Activated T-cell treated with anti-CD3 and anti-CD28 coated beads for 4 hours (primary cell): ENCODE measurements at places on chromosomes 16 and 17.
A peak's percentile ranks its signal among the peaks of the same experiment; 100 is the strongest.

- no peak for DNase-seq
Observed at GRCh38 chr16:48182979-48183537, 27.3 kb upstream of the ABCC12 start.

DNA sequence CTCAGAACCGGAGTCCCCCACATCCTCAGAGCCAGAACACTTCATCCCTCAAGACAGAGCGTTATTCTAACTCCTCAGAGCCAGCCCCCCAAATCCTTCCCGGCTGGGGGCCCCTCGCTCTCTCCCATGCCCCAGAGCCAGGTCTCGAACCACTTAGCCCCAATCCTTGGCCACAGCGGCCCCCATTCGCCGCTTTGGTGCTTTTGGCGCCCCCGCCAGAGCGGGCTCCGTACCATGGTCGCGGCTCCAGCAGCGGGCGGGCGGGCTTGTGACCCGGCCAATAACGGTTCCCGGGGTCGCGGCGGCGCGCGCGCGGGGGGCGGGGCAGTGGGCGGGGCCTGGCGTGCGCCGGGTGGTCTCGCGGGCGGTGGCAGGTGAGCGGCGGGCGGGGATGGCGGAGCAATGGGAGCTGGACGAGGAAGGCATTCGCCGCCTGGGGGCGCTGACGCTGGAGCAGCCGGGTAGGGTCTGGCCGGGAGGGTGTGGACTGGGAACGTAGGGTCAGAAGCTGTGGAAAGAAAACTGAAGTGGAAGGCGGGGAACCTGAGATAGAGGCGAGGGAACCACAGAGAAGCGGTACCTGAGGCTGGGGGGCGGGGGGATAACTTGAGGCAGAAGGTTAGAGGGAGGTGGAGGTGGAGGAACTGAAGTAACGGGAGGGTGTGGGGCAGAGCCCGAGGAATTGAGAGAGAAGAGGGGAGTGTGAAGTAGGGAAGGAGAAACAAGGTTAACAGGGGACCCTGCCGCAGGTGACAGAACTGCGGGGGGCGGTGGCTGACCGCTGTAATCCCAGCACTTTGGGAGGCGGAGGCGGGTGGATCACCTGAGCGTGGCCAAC is at the start of the genes KCTD19 and LRRC36:
TSS of gene KCTD19 (minus strand) at position 270 of the 838 bp plus-strand sequence. CDS start at position 236, 34 bp downstream.
TSS of gene LRRC36 (plus strand) at position 344 of the 838 bp plus-strand sequence. CDS start at position 392, 48 bp downstream.
- peak; percentile 27 for DNase-seq

DNA sequence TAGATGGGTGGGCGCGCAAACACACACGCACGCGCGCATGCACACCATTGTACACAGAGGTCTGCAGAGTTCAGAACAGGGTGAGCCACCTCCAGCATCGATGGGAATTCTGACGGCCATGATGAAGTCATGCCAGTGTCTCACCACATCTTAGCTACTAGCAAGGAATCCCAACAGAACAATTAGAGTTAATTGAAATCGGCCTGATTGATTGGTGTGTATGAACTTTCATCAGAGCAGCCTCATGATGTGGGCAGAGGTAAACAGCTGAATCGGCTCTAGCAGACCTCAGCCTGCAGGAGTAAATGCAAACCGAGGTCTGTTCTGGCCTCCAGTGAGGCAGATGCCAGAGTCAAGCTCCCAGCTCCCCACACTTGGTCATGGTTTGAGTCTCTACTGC is 200.6 kb downstream of the CBLN1 start:
- no peak for DNase-seq

GRCh38 chr17:1651559-1651844 is 1.8 kb upstream of the RILP start:
- no peak for DNase-seq

GRCh38 chr17:48261297-48261880 is 153.8 kb downstream of the SNX11 start:
- no peak for DNase-seq

DNA sequence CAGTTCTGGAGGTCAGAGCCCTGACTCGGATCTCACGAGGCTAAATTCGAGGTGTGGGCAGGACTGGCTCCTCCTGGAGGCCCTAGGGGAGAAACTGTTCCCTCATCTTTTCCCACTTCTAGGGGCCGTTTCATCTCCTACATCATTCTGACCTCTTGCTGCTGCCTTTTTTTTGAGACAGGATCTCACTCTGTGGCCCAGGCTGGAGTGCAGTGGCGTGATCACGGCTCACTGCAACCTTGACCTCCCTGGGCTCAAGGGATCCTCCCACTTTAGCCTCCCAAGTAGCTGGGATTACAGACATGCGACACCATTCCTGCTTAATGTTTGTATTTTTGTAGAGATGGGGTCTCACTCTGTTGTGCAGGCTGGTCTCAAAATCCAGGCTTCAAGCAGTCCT is 244.1 kb upstream of the GSE1 start:
- no peak for DNase-seq

DNA sequence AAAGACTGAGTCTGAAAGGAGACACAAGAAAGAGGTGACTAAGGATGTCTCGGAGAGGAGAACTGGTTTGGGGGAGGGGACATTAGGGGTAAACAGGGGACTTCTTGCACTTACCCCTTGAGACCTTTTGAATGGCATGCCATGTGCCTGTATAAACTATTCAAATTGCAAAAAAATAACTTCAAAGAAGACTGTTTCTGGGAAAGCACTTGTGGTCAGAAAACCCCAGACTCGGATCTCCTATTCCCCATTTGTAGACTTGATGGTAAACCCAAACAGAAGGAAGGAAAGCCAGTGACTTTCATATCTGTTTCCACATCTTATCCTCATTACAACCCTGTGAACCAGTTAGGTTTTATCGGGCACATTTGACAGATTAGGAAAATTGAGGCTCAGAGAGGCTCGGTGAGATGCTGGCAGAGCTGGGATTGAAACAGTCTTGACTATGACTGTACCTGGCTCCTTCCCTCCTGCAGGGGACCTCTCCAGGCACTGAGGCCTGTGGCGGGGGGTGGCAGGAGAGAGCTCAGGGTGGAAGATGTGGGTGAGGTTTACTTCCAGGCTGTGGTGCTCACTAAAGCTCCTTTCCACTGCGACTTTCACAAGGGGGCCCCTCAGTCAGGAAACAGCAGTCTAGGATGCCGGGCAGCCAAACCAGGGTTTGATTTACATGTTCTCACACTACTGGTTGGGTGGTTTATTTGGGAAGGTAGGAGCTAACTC is 30.5 kb upstream of the PLCG2 start:
- no peak for DNase-seq

GRCh38 chr17:6548578-6549330 is 7.6 kb downstream of the PITPNM3 start:
- no peak for DNase-seq

DNA sequence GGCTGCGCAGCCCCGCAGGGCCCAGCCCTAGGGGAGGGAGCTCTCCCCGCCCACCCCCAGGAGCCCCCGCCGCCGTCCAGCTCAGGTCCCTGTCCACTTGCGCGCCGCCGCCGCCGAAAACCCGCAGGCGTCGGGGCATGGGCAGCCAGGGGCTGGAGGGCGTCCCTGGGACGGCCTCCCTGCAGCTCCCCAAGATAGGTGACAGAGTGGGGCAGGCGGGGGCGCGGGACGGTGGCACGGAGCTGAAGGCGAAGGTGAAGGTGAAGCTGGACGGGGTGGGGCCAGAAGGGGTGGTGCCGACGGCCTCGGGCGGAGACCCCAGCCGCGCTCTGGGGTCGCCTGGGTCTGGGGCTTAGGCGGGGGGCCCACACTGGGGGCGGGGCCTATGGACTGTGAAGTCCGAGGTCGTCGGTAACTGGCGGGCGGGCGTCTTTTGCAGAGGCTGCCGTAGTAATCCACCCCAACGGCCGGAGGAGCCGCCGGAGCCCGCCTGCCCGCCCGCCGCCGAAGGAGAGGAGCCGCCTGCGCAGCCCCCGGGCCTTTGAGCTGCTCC is 27.2 kb downstream of the SREBF1 start:
- DNase-seq, result no peak

- no peak for DNase-seq
Observed at GRCh38 chr17:32807577-32807976, 69.3 kb downstream of the MYO1D start.

DNA sequence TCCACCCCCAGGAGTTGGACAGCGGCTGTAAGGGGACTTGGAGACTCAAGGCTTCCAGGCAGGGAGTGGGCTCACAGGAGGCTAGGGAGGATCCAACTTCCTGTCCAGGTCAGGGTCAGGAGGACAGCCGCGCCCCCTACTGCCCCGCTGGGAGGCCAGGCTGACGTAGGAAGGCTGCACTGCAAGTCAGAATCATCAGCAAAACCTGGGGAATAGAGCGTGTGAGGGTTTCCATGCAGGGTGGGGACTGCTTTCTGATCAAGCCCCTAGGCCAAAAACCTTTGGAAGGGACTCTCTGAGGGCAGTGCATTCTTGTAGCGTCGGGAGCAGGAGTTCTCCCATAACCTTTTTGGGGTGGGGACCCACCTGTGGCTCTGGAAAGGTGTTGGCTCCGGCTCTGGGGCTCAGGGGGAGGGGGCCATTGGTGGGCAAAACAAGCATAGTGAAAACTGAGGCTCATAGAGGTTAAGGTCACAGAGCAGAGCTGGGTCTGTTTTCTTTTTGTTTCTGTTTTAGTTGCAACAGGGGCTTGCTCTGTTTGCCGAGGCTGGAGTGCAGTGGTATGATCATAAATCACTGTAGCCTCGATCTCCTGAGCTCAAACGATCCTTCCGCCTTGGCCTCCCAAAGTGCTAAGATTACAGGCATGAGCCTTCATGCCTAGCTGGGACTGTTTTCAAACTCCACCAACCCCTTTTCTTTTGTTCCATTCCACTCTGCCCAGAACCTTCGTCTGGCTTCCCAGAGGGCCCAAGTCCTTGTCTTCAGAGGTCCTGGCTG is 22.1 kb downstream of the RAI1 start:
- no peak for DNase-seq

GRCh38 chr17:4739122-4740024 is at the start of the genes CXCL16 and ZMYND15:
Gene CXCL16 (minus strand): TSS chr17:4739928. CDS start chr17:4739339, 589 bp downstream.
Gene ZMYND15 (plus strand): TSS chr17:4739833. CDS start chr17:4740549, 716 bp downstream.
- DNase-seq, result peak; percentile 46

- no peak for DNase-seq
Observed at GRCh38 chr17:10754109-10754508, 24.3 kb upstream of the TMEM220 start.

DNA sequence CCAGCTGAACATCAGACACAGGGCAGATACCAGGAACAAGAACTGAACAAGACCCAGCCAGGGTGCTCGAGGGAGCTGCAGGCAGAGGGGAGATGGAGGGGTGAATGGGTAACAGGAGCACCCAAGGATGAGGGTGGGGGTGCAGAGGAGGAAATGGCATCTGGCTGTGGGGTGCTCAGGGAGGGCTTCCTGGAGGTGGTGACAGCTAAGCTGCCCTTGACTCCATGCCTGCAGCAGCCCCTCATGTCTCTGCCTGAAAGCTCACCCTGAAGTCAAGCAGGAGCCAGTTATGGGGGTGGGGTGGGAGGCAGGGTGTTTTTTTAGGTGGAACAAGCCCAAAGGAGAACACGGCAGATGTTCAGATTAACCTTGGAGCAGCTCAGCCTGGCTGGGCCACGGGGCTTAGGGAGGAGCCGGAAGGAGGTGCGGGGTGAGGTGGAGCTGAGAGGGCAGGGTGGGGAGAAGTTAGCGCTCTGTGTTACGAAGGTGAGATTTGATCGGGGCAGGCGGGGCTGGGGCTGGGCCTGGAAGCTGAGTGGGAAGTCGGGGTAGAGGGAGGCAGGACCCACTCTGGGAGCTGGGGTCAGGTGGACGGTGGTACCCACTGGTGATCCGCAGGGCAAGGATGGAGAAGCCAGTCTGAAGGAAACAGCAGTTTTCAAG is 143.0 kb downstream of the ENGASE start:
- DNase-seq, result no peak

- no peak for DNase-seq
Observed at GRCh38 chr17:7589891-7590691, at the start of gene SOX15. Gene SOX15 (minus strand): TSS chr17:7590094. CDS start chr17:7589676, 418 bp downstream.

GRCh38 chr17:28992185-28992584 is 13.6 kb downstream of the SEZ6 start:
- DNase-seq, result no peak

DNA sequence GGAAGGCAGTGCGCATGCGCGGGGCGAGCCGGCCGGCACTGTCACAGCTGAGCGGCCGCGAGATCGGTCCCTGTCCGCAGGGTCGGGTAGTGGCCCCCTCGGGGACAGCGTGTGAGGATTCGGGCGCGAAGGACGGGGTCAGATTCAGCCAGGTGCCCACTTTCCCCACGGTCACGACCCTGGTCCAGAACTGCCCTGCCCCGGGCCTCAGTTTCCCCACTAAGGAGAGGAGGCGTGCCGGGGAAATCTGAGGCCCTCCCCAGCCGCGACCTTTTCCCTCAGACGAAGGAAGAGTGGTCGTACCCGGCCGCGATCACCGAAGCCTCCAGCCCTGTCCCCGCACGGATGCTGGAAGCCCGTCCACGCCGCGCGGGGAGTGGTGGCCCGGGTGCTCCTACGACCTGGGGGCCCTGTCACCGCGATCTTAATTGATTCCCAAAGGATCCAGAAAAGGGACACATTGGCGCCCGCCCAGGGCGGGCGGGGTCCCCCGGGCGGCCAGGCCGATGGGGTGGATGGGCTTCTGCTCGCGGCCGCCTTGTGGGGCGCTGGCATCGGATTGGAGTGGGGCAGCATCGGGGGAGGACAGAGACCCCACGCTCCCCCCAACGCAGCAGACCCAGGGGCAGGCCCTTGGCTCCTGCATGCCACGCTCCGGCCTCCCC is 57.7 kb downstream of the SRL start:
- DNase-seq, result no peak

DNA sequence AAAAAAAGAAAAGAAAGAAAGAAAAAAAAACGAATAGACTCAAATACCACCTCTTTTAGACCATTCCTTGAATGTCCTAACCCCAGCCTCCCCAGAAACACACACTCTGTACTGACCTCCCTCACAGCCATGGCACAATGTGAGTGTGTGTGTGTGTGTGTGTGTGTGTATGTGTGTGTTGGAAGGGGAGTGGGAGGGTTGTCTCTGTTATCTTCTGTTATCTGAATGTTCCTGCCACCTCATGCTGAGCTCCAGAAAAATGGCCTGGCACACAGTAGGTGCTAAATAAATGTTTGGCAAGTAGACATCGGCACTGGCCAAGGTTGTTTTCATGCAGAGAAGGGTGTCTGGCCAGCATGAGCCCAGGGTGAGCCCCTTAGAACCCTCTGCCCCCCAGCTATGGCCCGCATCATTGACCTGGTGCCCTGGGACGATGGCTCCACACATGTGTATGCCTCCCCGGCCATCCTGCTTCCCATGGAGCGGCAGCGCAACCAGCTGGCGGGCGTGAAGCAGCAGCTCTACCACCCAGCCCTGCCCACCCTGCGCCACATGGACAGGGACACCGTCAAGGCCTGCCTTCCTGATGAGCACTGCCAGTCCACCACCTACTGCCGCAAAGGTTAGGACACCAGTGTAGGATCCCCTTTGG is 6.6 kb upstream of the CNGB1 start:
- DNase-seq, result no peak

DNA sequence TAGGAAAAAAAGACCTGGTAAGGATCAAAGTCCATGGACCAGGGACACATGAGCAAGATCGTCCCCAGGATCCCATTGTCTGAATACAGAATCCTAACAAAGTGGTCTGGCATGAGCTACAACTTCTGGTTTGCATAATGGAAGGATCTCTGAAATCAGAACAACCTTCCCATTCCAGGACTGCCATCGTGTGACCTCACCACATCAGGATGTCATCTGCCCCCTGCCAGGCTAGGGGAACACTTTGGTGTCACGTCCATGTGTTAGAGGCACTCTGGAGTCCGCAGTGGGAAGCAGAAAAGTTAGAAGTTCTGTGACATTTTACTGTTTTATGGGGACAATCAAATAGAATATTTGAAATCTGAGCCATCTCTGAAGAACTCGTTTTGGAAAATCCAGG is 160.7 kb downstream of the RGS9 start:
- DNase-seq, result no peak
